Stimulated activated CD4-positive, alpha-beta T cell treated with anti-CD3 and anti-CD28 coated beads, TNF-alpha, amount 100 ng/mL, for 24 hours (primary cell): ENCODE measurements at places on chromosomes 3 and 15.

- DNase-seq, result no peak
Observed at GRCh38 chr3:178810181-178810580, 261.4 kb downstream of the ZMAT3 start.

DNA sequence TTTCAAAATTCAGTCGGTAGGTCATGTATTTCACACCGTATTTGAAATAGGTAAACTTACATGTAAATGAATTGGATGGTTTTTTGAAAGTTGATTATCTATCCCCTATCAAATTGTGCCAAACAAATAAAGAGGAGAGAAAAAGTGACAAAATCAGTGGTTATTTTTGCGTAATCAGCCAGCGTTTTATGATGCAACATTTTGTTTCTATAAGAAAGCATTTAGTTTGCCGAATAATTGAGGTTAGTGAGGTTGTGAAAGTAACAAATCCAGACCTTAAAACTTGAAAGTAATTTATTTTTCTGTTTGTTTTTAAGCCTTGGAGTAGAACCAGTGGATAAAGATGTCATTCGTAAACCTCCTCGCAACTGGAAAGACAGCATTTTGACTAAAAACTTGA, 29.3 kb downstream of the ASTE1 start:
- no peak for DNase-seq

DNA sequence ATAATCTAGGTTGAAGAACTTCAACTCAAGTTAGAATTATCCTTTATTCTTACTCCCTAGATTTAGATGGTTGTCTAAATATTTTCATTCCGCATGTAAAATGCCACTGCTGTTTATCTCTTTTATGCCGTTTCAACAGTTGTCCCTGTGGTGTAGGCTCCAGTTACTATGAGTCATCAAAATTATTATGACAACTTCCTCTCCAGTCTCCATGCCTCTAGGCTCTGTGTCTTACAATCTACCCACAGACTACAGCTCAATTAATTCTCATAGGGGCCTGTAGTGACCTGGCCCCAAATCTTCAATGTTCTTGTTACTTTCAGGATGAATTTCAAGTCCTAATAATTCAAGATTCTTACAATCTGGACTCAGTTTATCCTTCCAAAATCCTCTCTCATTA, 105.8 kb upstream of the UNC13C start:
- DNase-seq, result no peak

DNA sequence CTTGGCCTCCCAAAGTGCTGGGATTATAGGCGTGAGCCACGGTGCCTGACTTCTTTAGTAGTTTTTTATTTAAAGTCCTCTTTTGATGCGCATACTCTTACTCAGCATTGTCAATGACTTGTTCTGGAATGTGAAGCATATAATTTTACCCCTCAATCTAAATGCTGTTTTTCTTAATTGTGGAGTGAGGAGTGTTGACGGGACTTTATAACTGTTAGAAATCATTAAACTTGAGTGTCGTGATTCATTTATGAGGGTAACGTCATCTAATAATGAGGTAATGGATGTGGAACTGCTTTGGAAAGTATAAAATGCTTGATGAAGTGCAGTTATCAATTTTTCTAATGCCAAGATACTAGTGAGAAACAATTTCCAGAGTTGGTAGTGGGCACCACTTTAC, 48.3 kb downstream of the PLS1 start:
- DNase-seq, result no peak

GRCh38 chr3:195286115-195286872, 15.3 kb upstream of the XXYLT1 start:
- no peak for DNase-seq

DNA sequence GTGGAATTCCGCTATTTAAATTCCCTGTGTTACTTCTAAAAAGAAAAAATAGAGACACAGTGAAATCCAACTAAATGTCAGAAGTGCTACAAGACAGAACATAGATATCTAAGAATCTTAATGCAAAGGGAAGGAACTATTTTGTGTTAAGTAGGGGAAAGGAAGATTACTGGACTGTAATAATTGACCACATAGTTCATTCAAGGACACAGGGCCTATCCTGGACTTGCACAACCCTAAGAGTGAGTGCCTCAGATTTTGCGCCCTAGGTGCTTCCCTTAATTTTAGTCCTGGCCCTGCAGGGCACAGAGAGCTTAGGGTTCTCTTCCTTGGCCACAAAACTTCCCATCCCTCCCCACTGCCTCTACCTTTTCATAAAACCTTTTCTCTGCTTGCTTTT, 3.5 kb upstream of the IL20RB start:
- DNase-seq, result no peak

GRCh38 chr3:169158379-169158778, 505.1 kb downstream of the MECOM start:
- DNase-seq, result no peak

DNA sequence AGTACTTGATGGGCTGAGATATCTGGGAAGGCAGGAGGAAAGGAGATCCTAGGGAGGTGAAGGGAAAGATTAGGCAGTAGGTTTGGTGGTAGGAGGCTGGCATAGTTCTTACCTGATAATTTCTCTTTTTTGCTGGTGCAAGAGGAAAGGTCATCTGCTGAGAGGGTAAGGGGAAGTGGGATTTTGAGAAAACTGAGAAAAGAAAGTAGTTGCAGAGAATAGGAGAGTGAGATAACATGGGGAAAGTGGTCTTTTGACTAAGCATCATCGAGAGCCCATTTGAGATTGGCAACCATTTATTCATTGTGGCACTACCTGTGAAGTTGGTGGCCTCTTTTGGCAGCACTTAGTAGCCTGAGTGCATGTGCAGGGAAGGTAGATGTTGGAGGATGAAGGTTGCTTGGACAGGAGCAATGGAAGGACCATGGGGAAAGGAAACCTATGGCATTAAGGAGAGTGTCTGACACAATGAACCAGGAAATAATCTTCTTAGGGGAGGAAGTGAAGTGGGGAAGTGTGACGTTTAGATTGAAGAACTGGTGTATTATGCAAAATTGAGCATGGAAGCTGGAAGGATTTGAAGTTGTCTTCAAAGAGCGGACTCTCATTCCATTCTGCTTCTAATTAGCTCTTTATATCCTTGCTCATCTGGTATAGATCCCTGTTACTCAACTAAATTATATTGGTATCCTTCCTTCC, 21.9 kb upstream of the USP13 start:
- DNase-seq, result no peak

DNA sequence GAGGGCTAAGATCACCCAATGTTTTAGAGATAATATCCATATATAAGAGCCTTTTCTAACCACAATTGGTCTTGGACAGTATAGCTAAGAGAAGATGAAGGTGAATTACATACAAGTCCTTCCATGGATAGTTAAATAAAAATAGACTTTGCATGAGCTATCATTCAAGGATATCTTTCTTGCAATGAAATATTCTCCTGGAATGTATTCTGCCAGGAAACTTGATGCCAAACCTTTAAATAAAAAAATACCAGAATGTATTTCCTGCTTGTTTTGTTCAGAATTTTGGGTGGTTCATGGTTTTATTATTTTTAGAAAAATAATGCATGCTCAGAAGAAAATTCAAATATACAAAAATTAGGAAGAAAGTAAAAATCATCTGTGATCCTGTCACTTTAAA, 88.8 kb upstream of the PPIB start:
- DNase-seq, result no peak

DNA sequence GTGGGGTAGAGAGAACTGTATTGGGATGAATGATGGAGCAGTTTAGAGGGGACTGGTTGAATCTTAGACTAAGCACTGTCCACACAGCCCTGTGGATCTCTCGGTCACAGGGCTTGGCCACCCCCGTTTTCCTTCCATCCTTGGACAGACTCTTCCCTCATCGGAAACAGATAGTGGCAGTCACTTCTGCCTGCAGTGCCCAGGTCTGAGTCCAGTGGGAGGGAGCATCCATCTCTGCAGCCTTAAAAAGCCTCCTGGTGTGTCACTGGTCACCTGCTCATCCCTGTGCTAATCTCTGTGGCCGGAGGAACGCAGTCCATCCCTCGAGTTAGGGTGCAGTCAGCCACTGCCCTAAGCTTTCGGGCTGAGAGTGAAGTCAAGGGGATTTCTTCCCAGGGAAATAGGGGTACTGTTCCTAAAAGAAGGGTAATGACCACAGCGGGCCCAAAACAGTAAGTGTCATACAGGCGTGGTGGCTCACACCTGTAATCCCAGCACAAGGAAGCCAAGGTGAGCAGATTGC, 32.0 kb downstream of the PLA2G4D start:
- DNase-seq, result no peak

GRCh38 chr3:72353236-72354128, 494.8 kb downstream of the SHQ1 start:
- DNase-seq, result no peak

DNA sequence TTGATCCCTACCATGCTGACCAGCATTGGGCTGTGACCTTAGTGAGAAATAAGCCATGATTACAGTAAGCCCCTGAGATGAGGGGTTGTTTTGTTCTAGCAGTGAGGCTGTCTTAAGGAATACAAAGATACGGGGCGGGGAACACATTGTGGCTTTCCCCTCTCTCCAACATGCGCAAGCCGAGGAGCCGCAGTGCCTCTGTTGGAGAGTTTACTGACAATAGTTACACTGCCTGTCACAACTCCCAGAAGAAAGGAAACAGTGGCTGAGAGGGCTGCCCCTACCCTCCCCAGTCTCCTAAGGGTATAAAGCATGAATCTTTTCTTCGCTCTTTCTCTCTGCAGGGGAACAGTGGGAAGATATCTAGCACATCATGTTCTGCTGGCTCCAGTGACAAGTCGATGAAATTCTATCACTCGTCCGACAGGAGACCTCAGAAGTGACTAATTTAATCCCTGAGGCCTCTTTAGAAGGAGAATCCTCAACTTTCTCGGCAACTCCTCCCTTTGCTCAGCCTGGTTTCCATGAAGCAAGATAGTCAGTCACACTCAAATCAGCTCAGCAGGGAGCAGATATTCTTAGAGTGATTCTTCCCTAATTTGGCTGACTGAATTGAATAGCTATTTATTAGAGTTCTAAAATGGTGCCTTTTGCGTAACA, 409.0 kb upstream of the PROK2 start:
- DNase-seq, result no peak

GRCh38 chr3:25155652-25156471, 272.2 kb upstream of the RARB start:
- no peak for DNase-seq

- no peak for DNase-seq
Observed at GRCh38 chr3:2023959-2024358, 74.7 kb upstream of the CNTN4 start.

GRCh38 chr3:38581774-38582173, 67.7 kb downstream of the SCN5A start:
- no peak for DNase-seq

- no peak for DNase-seq
Observed at GRCh38 chr3:185470323-185470722, 28.5 kb downstream of the TMEM41A start.

- no peak for DNase-seq
Observed at GRCh38 chr15:68154923-68155559, 50.1 kb downstream of the CALML4 start.
